ENCODE measurements at places on chromosomes 6 and 20. TPM values are rescaled to one million over a fixed set of nuclear protein-coding genes. Genes with fewer than 3 reads are reported as not detected.

Gene BMP6
- 4.7 TPM for polyA plus RNA-seq

Gene TRIM15
- not detected for polyA plus RNA-seq

Gene KCNK17
- not detected for polyA plus RNA-seq

Gene STK38
- 0.67 TPM for polyA plus RNA-seq

Gene C6orf58
- not detected for polyA plus RNA-seq

Gene PRSS35
- not detected for polyA plus RNA-seq

Gene IMPG1
- 0.34 TPM for polyA plus RNA-seq

Gene GUCA1A
- 0.69 TPM for polyA plus RNA-seq
